ENCODE measurements at places on chromosomes 7 and 10. TPM values are rescaled to one million over a fixed set of nuclear protein-coding genes. Genes with fewer than 3 reads are reported as not detected.

The MOGAT3 gene
- polyA plus RNA-seq, result not detected

The TLX1 gene
- polyA plus RNA-seq, result not detected

- DNase-seq, result peak; percentile 89
Measured at GRCh38 chr10:11757454-11757820, 15.3 kb downstream of the ECHDC3 start.

DNA sequence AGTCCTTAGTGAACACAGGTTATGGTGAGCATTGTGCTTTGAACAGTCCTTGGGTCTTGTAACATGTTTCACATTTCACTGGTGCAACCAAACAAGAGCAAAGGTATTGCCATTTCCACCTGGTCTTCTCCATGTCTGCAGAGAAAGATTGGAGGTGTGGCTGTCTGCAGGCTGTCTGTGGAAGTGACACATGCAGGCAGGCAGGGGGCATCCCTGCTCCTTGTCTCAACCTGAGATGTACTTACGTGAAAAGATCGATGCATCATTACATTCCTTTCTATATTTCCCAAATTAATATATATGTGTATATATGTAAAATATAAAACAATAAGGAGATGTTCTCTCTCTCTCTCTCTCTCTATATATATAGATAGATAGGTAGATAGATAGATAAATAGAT is 54.3 kb downstream of the LRRC18 start:
- peak; percentile 35 for DNase-seq

DNA sequence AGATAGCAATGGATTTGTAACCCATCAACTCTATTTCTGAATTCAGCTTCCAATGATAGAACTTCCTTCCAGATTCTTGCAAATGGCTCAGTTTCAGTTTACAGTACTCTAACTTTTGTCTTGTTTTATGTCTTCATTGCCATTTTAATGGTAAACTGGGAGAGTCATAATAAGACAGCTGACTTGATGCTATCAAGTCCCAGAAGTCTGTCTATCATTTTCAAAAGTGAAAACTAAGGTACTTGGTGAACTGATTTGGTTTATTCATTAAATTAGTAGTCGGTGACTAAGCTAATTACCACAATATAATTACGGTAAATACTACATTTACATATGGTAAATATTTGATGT is 25.0 kb downstream of the RTKN2 start:
- no peak for DNase-seq

DNA sequence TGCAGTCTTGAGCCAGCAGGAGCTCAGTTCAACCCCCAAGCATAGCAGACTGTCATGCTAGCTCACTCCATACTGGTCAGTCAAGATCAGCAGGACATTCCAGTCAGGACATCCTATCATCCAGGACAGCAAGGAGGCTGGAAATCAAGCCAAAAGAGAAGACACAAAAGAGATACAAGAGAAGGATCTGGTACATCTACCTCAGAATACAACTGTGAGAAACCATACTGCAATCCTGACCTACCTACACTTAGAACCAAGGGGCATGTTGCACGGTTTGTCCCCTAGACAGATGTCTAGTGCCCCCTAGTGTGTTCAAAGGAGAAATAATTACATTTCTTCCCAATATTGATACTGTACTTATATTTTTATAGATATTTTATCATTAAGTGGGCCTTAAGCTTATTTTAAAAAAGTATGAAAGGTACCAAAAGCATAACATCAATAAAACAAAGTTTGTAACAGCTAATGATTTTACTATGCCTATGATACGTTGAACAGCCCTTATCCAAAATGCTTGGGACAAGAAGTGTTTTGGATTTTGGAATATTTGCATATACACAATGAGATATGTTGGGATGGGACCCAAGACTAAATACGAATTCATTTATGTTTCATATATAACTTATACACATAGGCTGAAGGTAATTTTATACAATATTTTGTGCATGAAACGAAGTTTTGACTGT is 26.7 kb downstream of the ERCC6 start:
- peak; percentile 45 for DNase-seq

DNA sequence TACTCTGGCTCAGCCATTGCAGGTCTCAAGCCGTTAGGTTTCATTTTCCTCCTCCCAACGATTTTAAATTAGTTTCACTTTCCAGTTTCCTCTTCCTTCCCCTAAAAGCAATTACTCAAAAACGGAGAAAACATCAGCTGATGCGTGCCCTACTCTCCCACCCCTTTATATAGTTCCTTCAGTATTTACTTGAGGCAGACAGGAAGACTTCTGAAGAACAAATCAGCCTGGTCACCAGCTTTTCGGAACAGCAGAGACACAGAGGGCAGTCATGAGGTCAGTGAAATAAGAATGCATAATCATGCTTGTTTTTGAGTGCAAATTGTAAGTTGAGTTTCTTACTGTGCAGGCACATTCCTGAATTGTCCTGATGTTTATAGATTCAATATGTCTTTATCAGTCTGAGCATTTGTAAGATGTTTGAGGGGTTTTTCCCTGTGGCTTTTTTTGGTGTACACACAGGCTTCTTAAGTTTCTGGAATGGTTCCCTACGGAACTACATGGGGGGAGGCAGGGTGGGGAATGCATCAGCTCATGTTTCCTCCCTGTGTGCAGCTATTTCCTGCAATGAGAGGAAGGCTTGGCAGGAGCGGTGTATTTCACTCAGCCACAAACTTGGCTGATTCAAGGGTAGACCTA is at the start of gene IFIT3:
TSS of gene IFIT3 (plus strand) at position 195 of the 639 bp plus-strand sequence. CDS start at position 272, 77 bp downstream.
- peak; percentile 97 for DNase-seq

DNA sequence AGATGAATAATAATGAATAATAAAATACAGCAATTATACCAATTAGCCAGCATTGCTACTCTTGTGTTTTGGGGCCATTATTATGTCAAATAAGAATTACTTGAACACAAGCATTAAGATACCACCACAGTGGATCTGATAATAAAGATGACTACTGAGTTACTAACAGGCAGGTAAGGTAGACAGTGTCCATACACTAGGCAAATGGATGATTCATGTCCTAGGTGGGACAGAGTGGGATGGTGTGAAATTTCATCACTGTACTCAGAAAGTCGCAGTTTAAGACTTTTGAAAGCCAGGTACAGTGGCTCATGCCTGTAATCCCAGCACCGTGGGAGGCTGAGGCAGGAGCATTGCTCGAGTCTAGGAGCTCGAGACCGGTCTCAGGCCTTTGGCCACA is 8.7 kb upstream of the UNC5B start:
- no peak for DNase-seq

DNA sequence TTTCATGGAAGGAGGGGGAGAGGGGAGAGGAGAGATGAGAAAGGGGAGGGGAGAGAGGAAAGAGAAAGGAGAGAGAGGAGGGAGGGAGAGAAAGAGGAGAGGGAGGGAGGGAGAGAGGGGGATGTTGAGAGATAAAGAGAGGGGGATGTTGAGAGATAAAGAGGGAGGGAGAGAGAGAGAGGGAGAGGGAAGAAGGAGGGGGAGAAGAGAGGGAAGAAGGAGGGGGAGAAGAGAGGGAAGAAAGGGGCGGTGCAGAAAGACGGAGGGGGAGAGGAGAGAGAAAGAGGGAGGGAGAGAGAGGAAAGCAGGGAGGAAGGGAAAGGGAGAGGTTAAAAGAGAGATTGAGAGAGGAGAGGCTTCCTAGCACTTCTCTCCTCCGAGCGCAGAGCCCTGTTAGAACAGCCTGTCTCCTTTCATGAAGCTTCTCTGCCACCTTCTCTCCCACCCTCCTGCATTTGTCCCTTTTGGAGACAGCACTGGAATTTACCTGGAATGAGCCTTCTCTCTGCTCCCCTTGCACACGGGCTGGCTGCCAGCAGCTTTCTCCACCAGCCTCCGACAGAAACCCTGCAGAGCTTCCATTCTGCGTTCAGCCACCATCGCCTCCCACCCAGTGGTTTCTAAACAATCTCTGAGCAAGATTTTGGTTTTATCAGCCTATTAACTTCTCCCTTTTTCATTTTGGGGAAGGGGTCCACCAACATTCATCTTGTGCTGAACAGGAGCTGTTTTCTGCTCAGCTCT is 74.0 kb upstream of the CARD11 start:
- DNase-seq, result peak; percentile 22

DNA sequence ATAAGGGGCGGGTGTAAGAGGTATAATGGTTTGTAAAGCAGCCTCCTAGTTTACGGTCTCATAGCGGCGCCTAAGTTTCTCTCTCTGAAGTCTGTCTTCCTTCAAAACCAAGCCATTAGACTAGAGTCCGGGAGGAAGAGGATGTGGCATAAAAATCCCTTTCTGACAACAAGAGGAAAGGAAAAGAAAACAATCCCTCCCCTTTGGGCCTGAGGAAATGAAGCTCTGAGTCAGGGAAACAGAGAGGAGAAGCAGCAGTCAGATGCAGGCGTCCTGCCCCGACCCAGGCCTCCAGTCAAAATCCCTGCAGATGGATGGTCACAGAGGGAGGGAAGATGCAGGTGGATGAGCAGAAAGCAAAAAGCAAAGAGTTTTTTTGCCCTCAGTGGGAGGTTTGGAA is 23.7 kb downstream of the PARP12 start:
- DNase-seq, result no peak

DNA sequence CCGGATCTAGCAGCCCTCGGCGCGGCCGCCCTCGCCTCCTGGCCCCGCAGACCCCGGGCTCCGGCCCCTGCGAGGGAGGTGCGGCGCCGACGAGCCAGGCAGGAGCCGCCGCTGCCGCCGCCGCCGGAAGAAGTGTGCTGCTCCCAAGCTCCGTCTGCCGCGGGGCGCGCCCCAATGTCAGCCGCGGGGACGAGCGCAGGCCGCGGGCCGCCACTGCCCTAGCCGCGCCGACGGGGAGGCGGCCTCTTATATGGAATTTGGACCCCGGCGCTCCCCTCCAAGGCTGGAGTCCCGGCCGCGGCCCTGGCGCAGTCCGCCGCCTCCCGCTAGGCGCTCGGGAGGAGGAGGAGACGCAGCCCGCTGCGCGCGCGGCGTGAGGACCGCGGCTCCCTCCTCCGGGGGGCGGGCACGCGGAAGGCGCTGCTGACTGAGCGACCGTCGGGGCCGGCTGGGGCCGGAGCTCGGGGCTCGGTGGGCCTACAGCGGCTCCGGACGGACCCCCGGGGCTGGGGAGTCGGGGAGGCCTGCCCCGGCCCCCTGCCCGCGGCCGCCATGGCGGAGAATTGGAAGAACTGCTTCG is at the start of gene TRIM8:
TSS of gene TRIM8 (plus strand) at position 414 of the 580 bp plus-strand sequence. CDS start at position 553, 139 bp downstream.
- peak; percentile 55 for DNase-seq

- DNase-seq, result no peak
Measured at GRCh38 chr7:38524786-38525185, 106.4 kb downstream of the AMPH start.

DNA sequence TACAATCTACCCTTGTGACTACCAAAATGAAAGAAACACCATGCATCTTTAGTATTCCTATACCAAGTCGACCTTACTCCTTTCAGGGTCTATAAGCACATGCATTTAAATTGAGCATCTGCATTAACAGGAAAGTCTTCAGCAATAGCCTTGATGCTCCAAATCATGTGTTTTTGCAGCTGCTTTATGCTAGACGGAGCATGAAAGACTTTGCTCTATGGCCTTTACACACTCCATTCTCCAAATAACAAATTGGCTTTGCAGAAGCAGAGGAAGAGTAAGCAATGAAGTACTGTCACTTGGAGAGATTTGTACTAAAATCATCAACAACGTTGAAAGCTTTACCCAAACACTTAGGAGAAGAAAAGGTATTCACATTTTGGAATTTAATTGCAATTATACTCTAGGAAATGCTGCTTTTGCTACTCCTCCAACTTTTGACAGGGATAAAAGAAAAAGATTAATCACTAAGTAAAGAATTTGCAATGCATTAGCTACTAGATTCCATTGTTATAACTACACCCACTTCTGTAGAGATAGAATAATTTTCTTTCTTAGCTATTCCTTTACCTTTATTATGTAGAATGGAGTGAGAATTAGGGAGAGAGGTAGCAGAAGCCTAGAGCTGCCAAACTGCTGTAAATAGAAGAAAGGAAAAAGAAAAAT is 131.8 kb downstream of the SEMA3E start:
- DNase-seq, result no peak

- DNase-seq, result no peak
Measured at GRCh38 chr7:30932562-30932961, 20.9 kb downstream of the AQP1 start.

The LIPF gene
- not detected for polyA plus RNA-seq

- DNase-seq, result no peak
Measured at GRCh38 chr10:29820890-29821461, 186.2 kb upstream of the SVIL start.

The THSD7A gene
- polyA plus RNA-seq, result 0.77 TPM

DNA sequence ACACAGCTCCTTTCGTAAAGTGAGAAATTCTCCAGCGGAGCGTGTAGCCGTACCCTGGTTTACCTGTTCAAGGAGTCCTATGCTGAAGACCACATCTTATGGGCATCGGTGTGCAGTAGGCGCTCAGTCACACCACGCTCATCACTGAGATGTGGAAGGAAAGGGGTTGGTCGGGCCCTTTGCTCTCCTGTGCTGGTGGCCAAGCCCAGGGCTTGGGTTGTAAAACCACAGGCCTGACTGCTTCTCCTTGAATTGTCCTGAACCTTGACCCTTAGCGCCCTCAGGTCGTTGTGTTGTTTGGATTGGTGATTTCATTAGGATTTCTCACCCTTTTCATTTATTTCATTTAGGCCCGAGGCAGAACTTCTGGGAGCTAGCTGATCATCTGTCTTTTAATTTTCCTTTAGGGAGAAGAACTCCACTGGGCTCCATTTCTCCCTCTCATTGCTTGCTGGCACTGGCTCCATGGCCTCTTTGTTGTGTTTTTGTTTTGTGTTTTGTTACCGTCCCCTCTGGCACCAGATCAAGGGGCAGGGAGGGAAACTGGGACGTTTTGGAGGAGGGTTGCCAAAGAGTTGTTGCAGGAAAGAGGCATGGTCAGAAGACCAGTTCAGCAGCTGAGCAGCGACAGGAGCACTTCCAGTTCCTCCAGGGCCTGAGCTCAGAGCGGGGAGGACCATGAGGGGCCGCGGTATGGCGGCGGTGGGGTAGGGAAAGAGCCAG is 511.4 kb upstream of the GALNT17 start:
- peak; percentile 42 for DNase-seq

GRCh38 chr10:78543031-78543748 is 509.5 kb downstream of the RPS24 start:
- no peak for DNase-seq

GRCh38 chr7:47814905-47815613 is 133.2 kb downstream of the PKD1L1 start:
- DNase-seq, result no peak

GRCh38 chr7:157550300-157551275 is 213.8 kb downstream of the DNAJB6 start:
- no peak for DNase-seq

- no peak for DNase-seq
Measured at GRCh38 chr7:159117366-159118196, 27.1 kb downstream of the VIPR2 start.

GRCh38 chr7:71835056-71835455 is 577.1 kb downstream of the CALN1 start:
- DNase-seq, result no peak

The CYP26C1 gene
- 0.06 TPM for polyA plus RNA-seq

The OR2A1 gene
- polyA plus RNA-seq, result 0.23 TPM

- DNase-seq, result no peak
Measured at GRCh38 chr10:125023255-125023654, 81.3 kb downstream of the ZRANB1 start.

- no peak for DNase-seq
Measured at GRCh38 chr7:99132595-99133321, 11.2 kb downstream of the SMURF1 start.

The ADARB2 gene
- polyA plus RNA-seq, result 0.61 TPM

GRCh38 chr10:78828647-78829539 is 239.9 kb upstream of the ZMIZ1 start:
- peak; percentile 54 for DNase-seq

The STEAP1 gene
- polyA plus RNA-seq, result 4.5 TPM

- DNase-seq, result no peak
Measured at GRCh38 chr10:12405342-12406320, 56.3 kb downstream of the CAMK1D start.

Measured in lung (tissue), 17 donors.